ENCODE measurements at places on chromosomes 12 and 14.

GRCh38 chr12:124617615-124618014 lies 50.2 kb upstream of the NCOR2 start:
- no peak for DNase-seq

GRCh38 chr12:53501615-53502181 lies 615 bp downstream of the TARBP2 start:
- DNase-seq = no peak

DNA sequence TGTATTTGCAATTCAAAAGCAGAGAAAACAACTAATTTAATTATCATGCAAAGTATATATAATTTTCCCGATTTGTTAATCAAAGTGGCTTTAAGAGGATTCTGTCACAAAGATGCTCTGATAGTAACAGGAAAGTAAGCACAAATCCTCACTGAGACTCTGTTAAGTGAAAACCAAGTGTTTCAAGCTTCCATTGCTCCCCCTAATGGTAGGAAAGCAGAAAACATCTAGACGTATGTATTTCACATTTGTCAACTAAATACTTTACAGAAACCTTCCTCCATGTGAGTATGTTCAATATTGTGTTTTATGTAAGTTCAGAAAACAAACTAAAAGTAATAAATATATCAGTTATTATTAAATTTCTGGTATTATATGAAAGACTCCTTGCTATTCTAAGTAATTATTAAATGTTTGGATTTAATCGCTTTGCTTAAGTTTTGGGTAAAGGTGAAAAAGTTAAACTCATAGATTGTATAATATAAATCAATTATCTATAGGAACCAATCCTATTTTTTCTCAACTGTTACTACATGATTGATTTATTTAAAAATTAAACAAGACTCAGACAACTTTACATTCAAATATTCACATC lies 1.5 kb upstream of the NTS start:
- DNase-seq = no peak

- no peak for DNase-seq
These were observed 21.3 kb downstream of the LRRIQ1 start for GRCh38 chr12:85057370-85057963.

DNA sequence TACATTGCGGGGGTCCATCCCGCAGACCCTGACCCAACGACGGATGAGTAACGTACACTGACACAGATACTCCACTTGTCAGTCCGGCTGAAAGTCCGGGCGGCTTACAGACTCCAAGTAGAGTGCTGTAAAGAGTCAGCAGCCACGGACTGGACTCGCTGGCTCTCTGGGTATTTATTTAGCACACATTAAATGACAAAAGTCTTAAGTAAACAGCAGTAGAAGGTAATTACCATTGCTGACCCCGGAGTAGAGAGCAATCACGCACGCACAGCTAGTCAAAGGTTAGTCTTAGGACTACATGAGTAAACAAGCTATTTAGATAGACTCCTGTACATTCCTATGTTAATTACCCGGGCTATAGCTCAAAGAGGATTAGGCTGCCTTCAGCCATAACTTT lies 780.9 kb downstream of the RPS29 start:
- no peak for DNase-seq

- no peak for DNase-seq
These were observed 98.2 kb downstream of the ZFP36L1 start for GRCh38 chr14:68694516-68695235.

GRCh38 chr12:115639648-115640012 lies 637.9 kb downstream of the MED13L start:
- DNase-seq = no peak

GRCh38 chr12:57441846-57442427 lies 7.4 kb downstream of the INHBC start:
- DNase-seq = no peak

- DNase-seq = no peak
These were observed 18.8 kb upstream of the GAS2L3 start for GRCh38 chr12:100554608-100555077.

GRCh38 chr14:32102968-32103367 lies 25.9 kb downstream of the ARHGAP5 start:
- no peak for DNase-seq

DNA sequence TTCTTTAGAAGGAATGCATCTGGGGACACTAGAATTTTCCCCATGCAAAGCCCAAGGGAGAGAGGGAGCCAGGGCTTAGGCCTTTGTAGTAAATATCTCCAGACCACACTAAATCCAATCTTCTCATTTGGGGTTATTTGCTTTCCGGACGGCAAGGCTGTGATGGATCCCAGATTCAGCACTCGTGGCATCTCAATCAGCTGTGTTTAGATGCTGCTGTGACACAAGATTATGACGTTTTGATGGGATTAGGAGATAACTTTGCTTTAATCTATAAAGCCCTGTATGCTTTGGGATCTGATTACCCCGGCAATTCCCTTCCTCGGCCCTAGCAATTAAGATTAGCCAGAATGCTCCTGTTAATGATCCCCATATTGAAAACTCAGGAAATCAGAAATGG lies 686.7 kb upstream of the TBX3 start:
- no peak for DNase-seq

DNA sequence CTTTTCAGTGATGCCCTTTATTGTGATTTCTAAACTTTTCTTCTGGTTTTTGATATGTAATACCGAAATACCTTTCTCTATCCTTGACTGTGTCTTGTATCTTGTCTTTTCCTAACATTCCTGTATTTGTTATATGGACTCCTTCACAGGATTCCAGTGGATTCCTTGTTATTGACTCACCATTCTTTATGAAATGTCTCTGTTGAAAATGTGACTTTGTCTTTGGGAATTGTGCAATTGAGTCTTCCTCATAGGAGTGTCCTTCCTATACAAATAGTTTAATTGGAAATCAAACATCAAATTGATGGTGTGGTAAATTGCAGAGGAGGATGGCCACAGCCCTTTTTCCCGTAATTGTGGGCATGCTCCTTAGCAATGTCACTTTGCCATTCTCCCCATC lies 296.6 kb upstream of the KITLG start:
- no peak for DNase-seq

GRCh38 chr12:544142-544541 lies 84.4 kb downstream of the B4GALNT3 start:
- no peak for DNase-seq

GRCh38 chr14:35349496-35350365 lies 54.8 kb downstream of the NFKBIA start:
- no peak for DNase-seq

- no peak for DNase-seq
These were observed 1449.0 kb upstream of the FLRT2 start for GRCh38 chr14:84080944-84081343.

Data from stimulated activated CD8-positive, alpha-beta memory T cell treated with anti-CD3 and anti-CD28 coated beads, Interleukin-15, amount 100 ng/mL, for 4 hours (primary cell).